LHCN-M2 (cell line): ENCODE measurements at places on chromosomes 16 and 17.
A peak's percentile ranks its signal among the peaks of the same experiment; 100 is the strongest.

- no peak for DNase-seq
Measured at GRCh38 chr17:39165841-39166349, at the start of gene ARL5C. ARL5C (minus strand) TSS chr17:39166161; CDS start chr17:39165760, 401 bp downstream.

GRCh38 chr16:66262253-66263167 lies 104.0 kb upstream of the CDH5 start:
- no peak for DNase-seq

GRCh38 chr17:78822552-78822951 lies 18.1 kb downstream of the USP36 start:
- no peak for DNase-seq

DNA sequence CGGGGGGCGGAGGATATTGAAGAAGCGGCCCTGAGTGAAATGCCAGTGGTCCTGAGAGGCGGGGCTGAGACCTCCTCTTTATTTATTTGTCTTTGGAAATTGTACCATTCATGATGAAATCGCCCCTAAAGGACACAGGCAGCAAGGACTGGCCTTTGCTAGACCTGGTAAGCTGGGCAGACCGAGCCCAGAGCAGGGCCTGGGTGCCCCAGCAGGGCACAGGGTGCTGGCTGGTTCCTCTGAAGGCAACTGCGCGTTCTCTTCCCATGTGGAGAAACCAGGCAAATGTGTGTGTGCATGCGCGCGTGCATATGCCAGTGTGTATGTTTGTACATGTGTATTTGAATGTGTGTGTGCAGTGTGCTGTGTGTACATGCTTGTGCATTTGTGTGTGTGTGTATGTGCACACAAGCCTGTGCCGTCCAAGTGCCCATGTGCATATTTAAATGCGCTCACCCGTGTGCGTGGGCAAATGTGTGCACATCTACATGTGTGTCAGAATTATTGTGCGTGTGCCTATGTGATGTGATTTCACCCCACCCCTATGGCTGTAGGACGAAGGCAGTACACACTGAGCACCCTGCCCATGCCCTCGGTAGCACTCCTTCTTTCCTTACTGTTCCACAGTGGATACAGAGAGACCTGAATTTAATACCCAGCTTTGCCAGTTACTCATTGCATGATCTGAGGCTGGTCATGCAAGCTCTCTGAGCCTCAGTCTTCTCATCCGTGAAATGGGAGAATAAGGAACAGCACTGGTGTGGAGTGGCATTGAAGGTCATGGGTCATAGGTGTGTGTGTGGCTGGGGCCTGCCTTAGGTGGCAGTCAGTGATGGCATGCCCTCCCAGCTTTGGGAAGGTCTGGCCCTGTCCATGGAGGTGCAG lies 105.2 kb downstream of the CMIP start:
- no peak for DNase-seq

DNA sequence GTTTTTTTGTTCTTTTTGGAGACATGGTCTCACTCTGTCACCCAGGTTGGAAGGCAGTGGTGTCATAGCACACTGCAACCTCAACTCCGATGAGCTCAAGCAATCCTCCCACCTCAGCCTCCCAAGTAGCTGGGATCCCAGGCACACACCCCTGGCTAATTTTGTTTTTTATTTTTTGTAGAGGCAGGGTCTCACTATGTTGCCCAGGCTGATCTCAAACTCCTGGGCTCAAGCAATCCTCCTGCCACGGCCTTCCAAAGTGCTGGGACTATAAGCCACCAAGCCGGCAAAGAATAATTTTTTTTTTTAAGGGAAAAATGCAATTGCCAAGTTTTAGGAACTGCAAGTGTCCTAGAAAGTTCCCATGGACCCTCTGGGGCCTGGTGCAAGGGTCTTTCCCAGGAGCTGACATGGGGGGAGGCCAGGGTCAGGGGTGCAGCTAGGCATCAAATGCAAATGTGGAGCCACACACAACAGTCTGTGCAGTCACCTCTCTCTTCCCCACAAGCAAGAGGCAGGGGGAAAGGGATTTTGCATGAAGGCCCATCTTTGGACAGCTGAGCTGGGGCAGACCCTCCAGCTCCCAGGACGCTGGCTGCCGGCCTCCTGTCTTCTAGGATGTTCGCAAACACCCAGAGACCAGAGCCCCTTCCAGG lies 20.1 kb upstream of the BCAR1 start:
- no peak for DNase-seq

- DNase-seq = no peak
Measured at GRCh38 chr17:54235571-54235970, 412.8 kb downstream of the KIF2B start.

GRCh38 chr17:76500074-76500746 lies 1.0 kb downstream of the RHBDF2 start:
- no peak for DNase-seq

DNA sequence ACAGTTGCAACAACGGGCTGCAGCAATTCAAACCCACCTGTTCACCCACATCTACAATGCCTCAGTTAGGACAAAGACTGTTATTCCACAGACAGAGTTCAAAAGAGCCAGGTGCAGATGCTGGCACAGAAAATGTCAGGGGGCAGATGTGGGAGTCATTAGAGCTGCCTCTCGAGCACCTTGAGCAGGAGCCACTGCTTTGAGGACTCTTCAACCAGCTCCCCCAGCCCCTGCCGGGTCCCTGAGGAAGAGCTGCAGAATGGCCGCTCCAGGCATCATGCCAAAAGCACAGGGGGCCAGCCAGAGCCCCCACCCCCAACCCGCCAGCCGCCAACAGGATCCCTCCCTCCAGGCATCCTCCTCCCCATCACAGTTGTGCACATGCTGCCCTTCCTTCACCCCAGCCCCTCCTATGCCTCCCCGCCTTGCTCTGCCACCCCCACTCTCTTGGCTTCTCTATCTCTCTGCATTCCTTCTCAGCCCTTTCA lies 20.8 kb downstream of the C17orf67 start:
- peak; percentile 29 for DNase-seq

DNA sequence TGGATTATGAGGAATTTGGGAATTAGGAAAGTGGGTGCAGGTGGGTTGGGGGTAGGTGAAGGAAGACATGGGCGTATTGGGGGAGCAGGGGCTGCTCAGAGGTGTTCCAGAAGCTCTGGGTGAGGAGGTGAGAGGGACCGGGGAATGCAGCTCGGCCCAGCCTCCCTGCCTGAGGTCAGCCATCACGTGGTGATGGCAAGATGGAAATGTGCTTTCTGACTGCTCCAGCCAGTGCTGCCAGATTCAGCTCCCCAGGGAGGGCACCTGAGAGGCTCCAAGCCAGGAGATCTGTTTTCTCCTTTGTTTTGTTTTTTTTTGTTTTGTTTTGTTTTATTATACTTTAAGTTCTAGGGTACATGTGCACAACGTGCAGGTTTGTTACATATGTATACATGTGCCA lies 35.2 kb upstream of the STH start:
- no peak for DNase-seq

DNA sequence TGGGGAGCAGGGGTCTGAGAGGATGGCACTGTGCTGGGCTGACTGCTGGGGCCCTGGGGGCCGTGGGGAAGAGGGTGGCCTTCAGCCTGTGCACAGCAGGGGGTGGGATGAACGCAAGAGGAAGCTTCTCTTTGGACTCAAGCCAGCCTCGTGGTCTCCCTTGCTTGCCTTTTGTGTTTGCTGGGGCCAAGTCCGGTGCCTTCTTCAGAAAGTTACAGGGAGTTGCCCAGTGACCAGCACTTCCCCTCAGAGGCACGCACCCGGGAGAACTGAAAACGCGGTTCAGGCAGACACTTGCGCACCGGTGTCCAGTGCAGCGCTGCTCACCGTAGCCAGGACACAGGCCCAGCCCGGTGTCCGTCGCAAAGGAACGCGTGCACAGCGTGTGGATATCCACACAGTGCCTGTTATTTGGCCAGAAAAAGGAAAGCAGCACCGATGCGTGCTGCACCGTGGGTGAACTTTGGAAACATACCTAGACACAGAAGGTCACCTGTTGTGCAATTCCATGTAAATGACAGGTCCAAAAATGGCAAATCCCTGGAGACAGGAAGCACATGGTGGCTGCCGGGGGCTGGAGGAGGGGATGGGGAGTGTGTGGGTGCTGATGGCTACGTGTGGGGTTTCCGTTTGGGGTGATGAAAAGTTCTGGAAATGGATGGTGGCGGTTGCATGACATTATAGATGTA lies 29.4 kb upstream of the NUDT16L1 start:
- no peak for DNase-seq

DNA sequence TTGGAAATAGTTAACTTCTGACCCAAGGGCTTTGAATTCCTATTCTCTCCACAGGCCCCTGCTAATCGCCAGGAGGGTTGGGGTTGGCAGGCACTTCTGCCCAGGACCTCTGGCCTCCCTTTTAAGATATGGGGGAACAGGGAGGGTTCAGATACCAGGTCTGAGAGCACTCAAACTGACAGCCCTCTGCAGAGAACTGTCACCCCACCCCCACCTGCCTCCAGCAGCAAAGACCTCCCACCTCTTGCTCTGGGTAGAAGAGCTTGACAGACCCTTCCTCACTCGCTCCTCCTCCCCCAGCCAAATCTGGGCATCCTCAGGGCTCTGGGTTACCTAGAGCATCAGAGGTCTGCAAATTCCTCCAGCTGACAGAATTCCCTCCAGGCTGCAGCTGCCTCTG lies 11.6 kb downstream of the CDH3 start:
- DNase-seq = no peak

DNA sequence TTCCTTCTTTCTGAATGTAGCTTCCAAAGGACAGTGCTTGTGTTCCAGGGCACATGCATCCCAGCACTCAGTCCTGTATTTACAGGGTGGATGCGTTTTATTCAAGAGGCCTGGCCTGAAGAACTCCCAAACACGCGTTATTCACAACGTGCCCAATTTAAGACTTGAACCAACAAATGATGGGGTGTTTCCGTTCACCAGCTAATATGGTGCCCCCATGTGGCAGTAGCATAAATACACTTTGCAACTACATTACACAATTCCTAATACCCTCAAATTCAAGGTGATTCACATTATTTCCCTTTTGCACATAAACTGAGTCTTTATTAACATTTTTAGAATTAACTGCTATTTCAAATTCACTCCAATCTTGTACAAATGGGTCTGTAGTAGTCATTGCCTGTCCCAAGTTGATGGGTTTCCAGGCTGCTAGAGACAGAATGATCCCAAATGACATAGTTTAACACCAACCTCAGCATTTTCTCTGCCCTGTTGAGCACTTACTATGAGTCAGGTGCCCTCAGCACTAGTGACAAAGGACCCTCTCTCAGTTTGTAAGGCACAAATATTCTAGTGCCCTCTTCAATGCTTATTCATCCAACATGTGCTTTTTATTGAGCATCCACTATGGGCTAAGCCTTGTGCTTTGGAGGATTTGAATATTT lies 26.9 kb downstream of the HSD17B2 start:
- DNase-seq = peak; percentile 58
